ENCODE measurements at places on chromosomes 12 and 14.

DNA sequence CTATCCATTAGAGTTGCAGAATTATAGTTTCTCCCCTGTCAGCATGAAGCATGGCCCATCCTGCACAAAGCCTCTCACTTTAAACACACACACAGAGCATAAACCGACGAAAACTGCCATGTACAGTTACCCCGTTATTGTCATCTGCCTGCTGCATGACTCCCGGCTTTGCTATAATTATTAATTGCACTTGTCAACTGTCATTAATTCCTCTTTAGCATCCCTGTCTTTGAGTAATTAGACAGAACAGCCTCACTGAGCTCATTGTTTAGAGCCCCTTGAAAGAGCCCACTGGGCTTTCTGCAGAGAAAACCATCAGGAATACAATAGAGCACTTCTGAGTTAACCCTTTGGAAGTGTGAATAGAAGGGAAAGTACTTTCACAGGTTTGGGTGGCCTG lies 307.2 kb upstream of the SOX5 start:
- DNase-seq: no peak

DNA sequence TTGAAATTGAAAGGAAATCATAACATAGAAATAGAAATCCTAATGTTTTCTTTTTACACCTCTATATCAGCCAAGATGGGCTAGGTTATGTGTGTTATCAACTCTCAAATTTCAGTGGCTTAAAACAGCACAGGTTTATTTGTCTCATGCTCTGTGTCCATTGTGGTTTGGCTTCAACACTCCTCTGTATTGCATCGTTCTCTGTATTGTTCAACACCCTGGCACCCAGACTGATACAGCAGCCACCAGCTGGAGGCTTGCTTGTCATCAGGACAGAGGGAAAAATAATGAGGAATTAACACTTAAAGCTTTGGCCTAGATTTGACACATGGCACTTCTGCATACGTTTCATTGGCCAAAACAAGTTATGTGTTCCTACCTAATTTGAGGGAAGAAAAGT lies 234.2 kb upstream of the ARHGAP5 start:
- DNase-seq: no peak

DNA sequence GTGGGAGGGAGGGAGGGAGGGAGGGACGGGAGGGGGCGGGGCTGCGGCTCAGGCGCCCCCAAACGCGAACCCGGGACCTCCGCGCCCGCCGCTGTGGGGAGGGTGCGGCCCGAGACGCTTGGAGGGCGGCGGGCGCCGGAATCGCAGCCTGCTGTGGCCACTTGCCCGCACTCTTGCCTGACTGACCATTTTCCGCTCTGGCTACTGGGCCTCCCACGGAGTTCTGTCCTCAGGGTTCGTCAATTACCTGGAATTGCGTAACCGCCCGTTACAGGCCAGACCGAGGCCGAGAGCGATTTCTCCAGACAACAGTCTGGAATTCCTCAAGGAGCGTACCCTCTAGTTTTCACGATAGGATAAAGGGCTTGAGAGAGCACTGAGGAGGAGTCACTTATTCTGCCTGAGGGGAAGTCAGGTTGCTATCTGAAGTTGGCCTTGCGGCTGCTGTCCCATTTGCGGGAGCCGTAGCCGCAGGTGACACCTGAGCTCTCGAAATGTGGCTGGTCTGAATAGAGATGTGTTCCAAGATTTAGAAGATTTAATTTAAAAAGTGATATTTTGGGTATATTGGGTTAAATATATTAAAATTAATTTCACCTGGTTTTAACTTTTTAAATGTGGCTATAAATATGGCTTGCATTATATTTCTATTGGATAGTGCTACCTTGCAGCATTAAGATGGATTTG lies 446 bp upstream of the ZNF641 start:
- peak; percentile 53 for DNase-seq

DNA sequence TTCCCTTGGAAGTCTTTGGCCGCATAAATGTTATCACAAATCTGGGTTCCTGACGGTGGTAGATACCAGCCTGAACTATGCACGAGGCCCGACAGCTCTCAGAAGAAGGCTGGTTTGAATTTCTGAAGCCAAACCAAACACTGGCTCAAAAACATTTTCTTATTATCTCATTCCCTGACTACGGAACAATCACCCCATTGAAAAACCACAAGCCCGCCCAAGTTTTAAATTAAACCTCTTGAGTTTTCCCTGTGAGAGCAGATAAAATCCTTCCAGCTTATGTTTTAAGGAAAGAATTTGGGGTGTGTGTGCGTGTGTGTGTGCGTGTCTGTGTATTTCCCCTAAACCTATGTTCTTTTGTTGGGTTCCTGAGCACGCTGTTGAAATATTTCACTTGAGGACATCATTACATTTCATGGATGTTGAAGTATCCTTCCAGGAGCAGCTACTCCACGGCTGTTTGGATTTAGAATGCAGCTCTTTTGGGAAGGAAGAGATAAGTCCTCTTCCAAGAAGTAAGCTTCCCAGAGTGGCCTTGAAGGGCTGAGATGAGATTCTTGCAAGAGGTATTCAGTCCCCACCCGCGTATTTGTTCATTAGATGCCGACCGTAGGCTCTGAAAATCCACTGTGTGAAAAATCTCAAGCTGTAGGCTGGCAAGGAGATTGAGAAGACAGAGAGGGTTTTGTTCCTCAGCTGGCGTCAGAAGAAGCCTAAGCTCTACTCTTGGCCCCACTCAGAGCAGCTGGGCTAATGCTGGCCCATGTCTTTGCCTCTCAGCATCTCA lies 131.0 kb upstream of the NCOR2 start:
- DNase-seq: peak; percentile 77

DNA sequence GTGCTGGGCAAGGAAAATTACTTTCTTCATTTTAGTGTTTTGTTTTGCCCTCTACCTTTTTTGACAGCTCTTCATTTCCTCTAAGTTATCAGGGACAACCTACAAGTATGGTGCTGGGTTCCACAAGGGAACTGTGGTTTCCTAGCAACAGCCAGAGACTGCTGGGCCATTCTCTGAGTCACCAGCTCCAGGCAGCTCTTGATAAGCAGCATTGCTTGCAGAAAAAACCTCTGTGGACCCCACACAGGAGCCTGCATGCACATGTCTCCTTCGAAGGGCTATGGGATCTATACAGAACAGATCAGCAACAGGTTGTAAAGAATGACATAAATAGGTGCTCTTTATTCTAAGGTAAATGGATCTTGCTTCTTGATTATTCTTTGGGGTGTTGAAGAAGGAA lies 81.0 kb upstream of the CCDC196 start:
- peak; percentile 2 for DNase-seq

DNA sequence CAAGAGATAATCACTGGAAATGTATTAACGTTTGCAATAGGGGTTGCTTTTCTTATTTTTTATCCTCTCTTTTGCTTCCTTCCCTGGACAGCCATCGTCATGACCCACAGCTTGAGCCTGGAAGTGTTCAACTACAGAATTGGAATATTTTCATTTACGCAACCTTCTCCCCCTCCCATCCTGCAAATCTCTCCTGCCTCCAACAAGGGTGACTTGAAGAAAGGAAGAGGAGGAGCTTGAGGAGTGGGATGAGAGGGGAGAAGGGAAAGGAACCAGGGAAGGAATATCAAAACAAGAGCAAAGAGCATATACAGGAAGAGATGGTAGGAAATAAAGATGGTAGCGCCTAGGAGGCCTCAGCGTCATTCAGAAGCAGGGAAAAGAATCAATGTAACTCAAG lies 1.6 kb upstream of the MANSC4 start:
- peak; percentile 32 for DNase-seq

DNA sequence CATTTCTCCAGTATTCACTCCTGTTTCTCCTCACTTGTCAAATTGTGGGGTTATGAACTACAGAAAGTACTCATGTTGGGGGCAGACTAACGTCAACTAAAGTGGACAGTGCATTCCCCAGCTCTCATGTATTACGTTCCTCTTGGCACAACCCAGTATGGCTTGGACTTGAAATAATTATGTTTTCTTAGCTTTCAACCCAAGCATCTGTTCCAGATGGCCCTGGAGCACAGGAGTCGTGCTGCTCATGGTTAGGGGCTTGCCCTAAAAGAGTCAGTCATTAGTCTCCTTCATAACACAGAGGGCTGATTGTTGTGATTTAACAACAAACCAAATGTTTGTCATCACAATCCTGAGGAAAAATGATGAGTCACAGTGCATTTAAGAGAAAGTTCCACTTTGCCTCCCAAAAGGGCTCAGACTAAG lies 154.4 kb downstream of the RPAP3 start:
- peak; percentile 1 for DNase-seq

DNA sequence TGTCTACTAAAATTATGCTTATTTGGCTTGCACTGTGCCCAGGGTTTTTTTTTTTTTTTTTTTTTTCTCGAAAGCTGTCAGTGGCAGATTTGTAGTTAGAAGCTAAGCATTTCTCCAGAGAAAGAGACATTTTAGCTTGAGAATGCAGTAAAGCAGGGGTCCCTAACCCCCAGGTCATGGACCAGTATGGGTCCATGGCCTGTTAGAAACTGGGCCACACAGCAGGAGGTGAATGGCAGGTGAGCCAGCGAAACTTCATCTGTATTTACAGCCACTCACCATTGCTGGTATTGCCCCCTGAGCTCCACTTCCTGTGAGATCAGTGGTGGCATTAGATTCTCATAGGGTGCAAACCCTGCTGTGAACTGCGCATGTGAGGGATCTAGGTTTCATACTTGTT lies 73.7 kb downstream of the TMTC2 start:
- DNase-seq: no peak

- no peak for DNase-seq
Observed at GRCh38 chr12:29744365-29744764, 39.4 kb downstream of the TMTC1 start.

- DNase-seq: peak; percentile 49
Observed at GRCh38 chr12:51635346-51635745, 44.3 kb downstream of the SCN8A start.

DNA sequence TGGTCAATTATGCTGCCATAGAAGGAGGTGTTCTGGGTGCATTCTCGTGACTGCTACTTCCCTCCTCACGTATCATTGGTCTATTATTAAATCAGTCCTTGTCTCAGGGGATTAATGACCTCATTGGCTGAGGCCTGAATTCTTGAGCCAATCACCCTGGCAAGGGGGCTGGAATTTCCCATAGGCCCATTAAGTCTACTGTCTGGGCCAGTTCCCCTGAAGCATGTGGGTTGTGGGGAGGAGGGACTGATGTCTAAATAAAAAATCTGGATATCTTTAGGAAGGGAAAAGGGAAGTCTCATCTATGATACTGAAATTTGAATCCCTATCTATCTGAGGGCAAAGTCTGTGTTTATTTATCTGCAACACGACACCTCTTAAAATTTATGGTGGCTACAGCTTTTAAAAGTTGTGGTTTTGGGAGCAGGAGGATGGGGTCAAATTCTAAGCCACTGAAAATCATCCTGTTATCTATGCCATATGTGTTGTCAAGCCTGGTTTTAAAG lies 71.9 kb downstream of the DYRK2 start:
- DNase-seq: peak; percentile 97

- no peak for DNase-seq
Observed at GRCh38 chr12:124422142-124422569, 127.3 kb downstream of the RFLNA start.

GRCh38 chr14:70881549-70882177 lies 25.6 kb upstream of the PCNX1 start:
- no peak for DNase-seq

GRCh38 chr12:11739980-11740577 lies 90.6 kb downstream of the ETV6 start:
- DNase-seq: no peak

- DNase-seq: peak; percentile 82
Observed at GRCh38 chr14:52998376-52999015, 47.6 kb upstream of the FERMT2 start.

DNA sequence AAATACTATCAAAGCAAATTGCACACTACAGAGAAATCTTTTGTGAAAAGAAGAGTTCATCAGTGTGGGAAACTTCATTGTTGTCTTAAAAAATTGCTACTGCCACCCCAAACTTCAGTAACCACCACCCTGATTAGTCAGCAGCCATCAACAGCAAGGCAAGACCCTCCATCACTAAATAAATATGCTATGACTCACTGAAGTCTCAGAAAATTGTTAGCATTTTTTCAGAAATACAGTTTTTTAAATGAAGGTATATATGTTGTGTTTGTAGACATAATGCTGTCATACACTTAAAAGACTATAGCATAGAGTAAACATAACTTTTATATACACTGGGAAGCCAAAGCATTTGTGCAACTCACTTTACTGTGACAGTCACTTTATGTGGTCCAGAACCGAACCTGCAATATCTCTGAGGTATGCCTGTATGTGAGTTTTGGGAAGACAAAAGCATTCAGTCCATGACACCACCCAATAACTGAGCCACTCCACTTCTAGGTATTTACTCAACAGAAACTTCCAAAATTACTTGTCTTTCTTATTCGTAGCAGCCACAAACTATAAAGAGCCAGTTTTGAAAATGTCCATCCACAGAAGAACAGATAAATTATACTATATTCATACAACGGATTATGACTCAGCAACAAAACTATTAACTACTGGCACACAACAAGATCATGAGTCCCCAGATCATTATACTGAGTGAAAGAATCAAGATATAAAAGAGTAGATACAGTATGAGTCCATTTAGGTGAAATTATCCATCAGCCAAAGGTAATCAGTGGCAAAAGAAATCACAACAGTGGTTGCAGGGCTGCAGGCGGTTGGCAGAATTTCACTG lies 649.6 kb downstream of the BCL11B start:
- DNase-seq: peak; percentile 77

- DNase-seq: no peak
Observed at GRCh38 chr14:96867634-96868033, 70.5 kb downstream of the VRK1 start.

DNA sequence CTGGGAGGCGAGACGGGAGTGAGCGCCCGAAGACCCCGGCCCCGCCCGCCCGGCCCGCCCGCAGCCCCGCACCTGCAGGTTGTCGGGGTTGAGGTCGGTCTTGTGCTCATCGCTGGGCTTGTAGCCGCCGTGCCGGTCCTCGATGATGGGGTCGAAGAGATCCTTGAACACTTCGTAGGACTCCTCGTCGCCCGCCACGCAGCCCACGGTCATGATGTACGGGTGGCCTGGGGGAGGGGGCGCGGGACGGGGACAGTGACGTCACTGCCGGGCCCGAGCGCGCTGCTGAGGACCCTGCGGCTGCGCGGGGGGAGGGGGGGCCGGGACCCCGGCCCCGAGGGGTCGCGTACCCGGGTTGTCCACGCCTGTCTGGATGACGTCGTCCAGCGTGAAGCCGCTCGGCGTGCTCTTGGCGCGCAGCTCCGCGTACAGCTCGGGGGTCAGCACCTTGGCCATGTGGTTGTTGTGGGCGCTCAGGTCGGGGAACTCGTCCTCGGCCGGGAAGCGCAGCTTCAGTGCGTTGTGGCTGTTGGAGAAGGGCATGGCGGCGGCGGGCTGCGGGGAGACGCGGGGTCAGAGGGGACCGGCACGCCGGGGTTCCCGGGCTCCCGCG lies 573 bp downstream of the CKB start:
- DNase-seq: no peak
